ENCODE measurements at places on chromosomes 16 and 17.

DNA sequence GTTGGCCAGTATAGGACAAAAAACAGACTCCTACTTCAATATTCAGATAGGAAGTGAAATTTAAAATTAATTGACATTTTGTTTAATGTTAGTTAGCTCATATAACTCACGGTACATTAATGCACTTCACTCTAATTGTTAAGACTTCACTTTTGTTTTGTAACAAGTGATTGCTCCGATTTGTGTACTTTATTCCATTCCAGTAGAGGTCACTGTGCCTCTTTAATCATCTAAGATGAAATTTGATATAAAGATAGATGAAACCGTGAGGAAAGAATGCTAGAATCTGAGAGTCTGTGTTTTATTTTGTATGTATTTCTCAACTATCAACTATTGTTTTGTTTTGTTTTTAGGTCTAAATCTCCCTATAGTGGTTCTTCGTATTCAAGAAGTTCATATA is 29.0 kb downstream of the RBBP6 start:
- no peak for DNase-seq

DNA sequence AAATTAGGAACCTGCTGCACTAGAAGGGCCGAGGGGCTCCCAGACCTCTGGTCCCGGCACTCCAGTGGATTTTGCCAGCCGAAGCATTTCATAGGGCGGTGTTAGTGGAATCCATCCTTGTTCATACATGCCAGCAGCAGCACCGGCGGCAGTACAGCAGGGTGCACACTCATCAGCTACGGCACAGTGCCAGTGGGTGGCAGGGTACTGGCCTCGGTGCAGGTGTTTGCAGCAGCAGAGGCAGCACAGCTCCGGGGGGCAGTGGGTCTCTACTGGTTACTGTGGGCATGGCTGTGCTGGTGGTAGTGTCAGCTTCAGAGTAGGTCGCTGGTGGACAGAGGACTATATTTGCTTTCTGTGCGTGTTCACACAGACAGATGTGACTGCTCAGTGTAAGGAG is 985.7 kb downstream of the CDH8 start:
- no peak for DNase-seq

DNA sequence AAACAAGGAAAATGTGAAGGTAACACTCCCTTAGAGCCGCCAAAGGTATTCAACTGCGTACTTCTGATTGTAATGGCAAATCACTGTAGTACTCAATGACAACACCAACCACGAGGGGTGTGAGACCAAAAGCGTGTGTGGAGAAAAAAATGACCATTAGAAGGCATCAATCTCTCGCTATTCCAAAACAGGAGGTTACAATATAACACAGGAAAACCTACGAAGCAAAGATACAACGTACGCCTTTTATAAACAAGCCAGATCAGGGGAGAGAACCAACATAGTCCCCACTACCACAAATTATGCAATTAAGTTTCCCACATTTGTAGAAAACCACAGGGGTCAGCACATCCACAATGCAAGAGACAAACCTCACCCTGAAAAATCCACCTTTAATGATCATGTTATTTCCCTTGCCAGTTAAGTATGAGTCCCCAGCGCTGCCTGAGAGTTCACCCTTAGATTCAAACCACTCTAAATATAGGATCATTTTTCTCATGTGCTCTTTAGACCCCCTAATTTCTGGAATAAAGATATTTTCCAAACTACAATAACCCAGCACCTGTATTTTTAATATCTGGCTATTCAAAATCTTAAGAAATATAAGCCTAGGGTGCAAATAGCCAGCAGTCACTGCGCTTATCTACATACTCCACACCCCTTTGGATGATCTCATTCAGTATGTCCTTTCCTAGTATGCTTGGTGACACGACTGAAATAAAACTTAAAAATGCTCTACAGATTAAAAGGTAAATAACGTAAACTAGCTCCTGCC is 12.4 kb downstream of the TEX14 start:
- DNase-seq: no peak

DNA sequence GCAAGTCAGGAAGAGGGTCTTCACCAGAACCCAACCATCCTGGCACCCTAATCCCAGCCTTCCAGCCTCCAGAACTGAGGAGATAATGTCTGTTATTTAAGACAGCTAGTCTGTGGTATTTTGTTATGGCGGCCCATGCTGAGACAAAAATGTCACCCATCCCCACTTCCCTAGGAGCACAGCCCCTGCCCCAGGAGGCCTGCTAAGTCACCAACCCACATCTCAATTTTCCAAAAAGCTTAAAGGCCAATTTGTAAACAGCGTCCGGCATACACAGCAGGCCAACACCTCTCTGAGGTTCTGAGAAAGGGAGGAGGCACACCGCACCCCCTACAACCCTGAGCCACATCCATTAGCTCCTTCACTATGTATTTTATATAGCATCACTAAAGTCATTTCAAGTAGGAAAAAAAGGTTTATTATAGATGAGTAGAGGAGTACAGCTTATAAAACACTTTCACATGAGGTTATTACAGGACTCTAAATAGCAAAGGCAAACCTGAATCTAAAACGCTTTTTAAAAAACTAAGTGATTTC is 6.9 kb downstream of the TMEM170A start:
- DNase-seq: no peak

Data from activated CD4-positive, alpha-beta T cell treated with anti-CD3 and anti-CD28 coated beads for 24 hours (primary cell).